Smooth muscle cell of the coronary artery (primary cell): ENCODE measurements at places on chromosomes 1 and 21. TPM values are rescaled to one million over a fixed set of nuclear protein-coding genes. Genes with fewer than 3 reads are reported as not detected.

The HRNR gene
- not detected in 2 replicates for total RNA-seq

The KCNK2 gene
- total RNA-seq = 24.9 TPM in 1 of 2 replicates, not detected in the other

The SPRR2E gene
- not detected in 2 replicates for total RNA-seq

The FLG2 gene
- total RNA-seq = not detected in 2 replicates

The AGBL4 gene
- total RNA-seq = not detected in 2 replicates

The S100A12 gene
- not detected in 2 replicates for total RNA-seq

The ERG gene
- total RNA-seq = 1.1 and 1.7 TPM in 2 replicates

The CDA gene
- total RNA-seq = 0.38 TPM in 1 of 2 replicates, not detected in the other

The FMO3 gene
- total RNA-seq = 0.47 and 3.1 TPM in 2 replicates

The TRAF3IP3 gene
- not detected in 2 replicates for total RNA-seq

The IPO13 gene
- 15.7 and 15.8 TPM in 2 replicates for total RNA-seq

The NTRK1 gene
- total RNA-seq = 0.08 and 0.12 TPM in 2 replicates

The SUSD4 gene
- total RNA-seq = under 0.01 TPM in 1 of 2 replicates, not detected in the other

The CALML6 gene
- 0.12 and 0.30 TPM in 2 replicates for total RNA-seq

The TMEM200B gene
- total RNA-seq = 1.7 and 9.2 TPM in 2 replicates

The RCAN1 gene
- total RNA-seq = 28.6 and 78.7 TPM in 2 replicates

The LHX8 gene
- total RNA-seq = 0.59 TPM in 1 of 2 replicates, not detected in the other

The ATG4C gene
- total RNA-seq = 5.2 and 5.7 TPM in 2 replicates

The SH2D2A gene
- 0.30 TPM in 1 of 2 replicates, not detected in the other for total RNA-seq

The CLEC20A gene
- 0.08 TPM in 1 of 2 replicates, not detected in the other for total RNA-seq

The OR2L3 gene
- total RNA-seq = not detected in 2 replicates

The PROK1 gene
- total RNA-seq = not detected in 2 replicates

The SYPL2 gene
- 1.8 TPM in 1 of 2 replicates, not detected in the other for total RNA-seq

The SPRR2F gene
- not detected in 2 replicates for total RNA-seq

The RCOR3 gene
- 10.4 and 14.5 TPM in 2 replicates for total RNA-seq

The LCK gene
- total RNA-seq = not detected in 2 replicates

The INKA2 gene
- total RNA-seq = 1.1 and 5.7 TPM in 2 replicates

The OR14K1 gene
- total RNA-seq = not detected in 2 replicates

The YOD1 gene
- 3.4 and 5.9 TPM in 2 replicates for total RNA-seq

The B3GALT5 gene
- not detected in 2 replicates for total RNA-seq

The SLC9C2 gene
- total RNA-seq = under 0.01 TPM in 1 of 2 replicates, not detected in the other
